Osteocyte (in vitro differentiated cells): ENCODE measurements at places on chromosomes 1 and 21. TPM values are rescaled to one million over a fixed set of nuclear protein-coding genes. Genes with fewer than 3 reads are reported as not detected.

DNA sequence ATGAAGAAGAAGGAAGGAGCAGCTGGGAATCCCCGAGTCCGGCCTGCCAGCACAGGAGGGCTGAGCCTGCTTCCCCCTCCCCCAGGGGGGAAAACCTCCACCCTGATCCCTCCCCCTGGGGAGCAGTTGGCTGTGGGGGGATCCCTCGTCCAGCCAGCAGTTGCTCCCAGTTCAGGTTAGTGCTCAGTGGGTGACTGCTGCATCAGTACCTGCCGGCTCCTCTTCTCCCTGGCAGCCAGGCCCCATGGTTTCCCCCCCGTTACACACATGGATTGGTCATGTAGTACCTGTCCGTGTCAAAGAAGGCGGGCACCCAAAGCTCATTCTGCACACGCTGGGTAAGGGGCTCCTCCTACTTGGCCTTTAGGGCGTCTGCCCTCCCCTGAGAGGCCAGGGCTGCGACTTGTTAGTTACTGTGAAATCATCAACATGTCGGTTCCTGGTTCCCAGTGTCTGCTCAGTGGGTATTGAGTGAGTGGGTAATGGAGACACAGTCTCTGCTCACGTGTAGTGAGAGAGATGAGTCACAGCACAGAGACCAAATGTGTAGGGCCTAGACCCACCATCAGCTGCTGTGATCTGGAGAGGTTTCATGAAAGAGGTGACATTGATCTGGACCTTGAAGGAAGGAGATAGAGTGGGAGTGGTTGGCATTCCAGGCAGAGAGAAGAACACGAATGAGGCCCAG is 11.5 kb downstream of the NECAP2 start:
- H3K27ac ChIP-seq: no peak overlapping the region
- H3K36me3 ChIP-seq: peaks cover 54% of the 10 kb centered on the region
- no peak overlapping the region for H3K4me3 ChIP-seq
- H3K4me1 ChIP-seq: no peaks in the 10 kb centered on the region
- no peaks in the 10 kb centered on the region for H3K27me3 ChIP-seq

- H3K27me3 ChIP-seq: no peaks in the 10 kb centered on the region
- H3K27ac ChIP-seq: peak overlapping the region; percentile 55
- no peak overlapping the region for H3K4me3 ChIP-seq
- H3K36me3 ChIP-seq: no peaks in the 10 kb centered on the region
- DNase-seq: no peak
- H3K4me1 ChIP-seq: peaks cover 14% of the 10 kb centered on the region
Measured at GRCh38 chr1:64194168-64195080, 9.0 kb upstream of the UBE2U start.

DNA sequence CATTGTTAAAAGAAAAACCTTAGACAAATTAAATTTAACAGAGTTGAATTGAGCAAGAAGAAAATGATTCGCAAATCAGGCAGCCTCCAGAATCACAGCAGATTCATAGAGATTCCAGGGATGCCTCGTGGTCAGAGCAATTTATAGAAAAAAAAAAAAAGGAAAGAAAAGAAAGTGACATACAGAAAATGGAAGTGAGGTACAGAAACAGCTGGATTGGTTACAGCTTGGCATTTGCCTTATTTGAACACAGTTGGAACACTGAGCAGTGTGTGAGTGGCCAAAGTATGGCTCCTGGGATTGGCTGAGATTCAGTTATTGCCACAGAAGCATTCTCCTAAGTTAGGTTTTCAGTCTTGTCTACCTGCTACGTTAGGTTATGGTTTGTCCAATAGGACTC is 9.1 kb upstream of the C21orf91 start:
- H3K4me3 ChIP-seq: no peak overlapping the region
- no peak for DNase-seq
- H3K27ac ChIP-seq: no peak overlapping the region
- peaks cover 2% of the 10 kb centered on the region for H3K4me1 ChIP-seq
- no peaks in the 10 kb centered on the region for H3K36me3 ChIP-seq

CD34 gene
- total RNA-seq: not detected in 2 replicates

HCRTR1 gene
- total RNA-seq: 0.50 and 0.73 TPM in 2 replicates

GRCh38 chr1:113178522-113178921 is 105.5 kb downstream of the LRIG2 start:
- H3K36me3 ChIP-seq: no peaks in the 10 kb centered on the region
- H3K4me3 ChIP-seq: no peak overlapping the region
- no peak for DNase-seq

GLRX2 gene
- 22.7 and 24.3 TPM in 2 replicates for total RNA-seq

RXFP4 gene
- not detected in 2 replicates for total RNA-seq

GRCh38 chr21:18373606-18374005 is 30.0 kb downstream of the TMPRSS15 start:
- no peak overlapping the region for H3K4me3 ChIP-seq
- DNase-seq: no peak
- H3K4me1 ChIP-seq: peaks cover 8% of the 10 kb centered on the region
- no peak overlapping the region for H3K27ac ChIP-seq

ARV1 gene
- 16.2 and 17.1 TPM in 2 replicates for total RNA-seq

OR2G6 gene
- not detected in 2 replicates for total RNA-seq

CNTN2 gene
- not detected in 2 replicates for total RNA-seq

GRCh38 chr1:6850537-6850936 is 65.3 kb downstream of the CAMTA1 start:
- H3K27me3 ChIP-seq: no peaks in the 10 kb centered on the region
- H3K27ac ChIP-seq: no peak overlapping the region
- H3K4me1 ChIP-seq: peaks cover 29% of the 10 kb centered on the region
- no peak overlapping the region for H3K4me3 ChIP-seq

DNA sequence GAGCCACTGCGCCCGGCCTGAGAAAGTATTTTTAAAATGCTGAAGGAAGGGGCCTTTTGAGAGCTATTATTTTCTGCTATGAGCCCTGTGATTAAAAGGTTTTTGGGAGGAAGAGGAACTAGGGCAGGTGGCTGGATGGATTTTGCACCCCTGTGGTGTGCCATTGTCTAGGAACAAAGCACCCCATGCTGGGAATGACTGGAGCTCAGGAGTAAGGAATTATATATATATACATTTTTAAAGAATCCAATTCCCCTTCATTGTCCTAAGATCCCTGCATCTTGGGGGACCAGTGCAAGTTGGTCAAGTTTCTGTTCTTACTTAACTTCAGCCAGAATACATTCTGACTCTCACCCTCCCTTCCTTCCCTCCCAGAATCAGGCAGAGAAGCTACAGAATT is 91.6 kb downstream of the ZNF648 start:
- H3K4me1 ChIP-seq: no peaks in the 10 kb centered on the region
- H3K36me3 ChIP-seq: no peaks in the 10 kb centered on the region
- H3K27me3 ChIP-seq: no peaks in the 10 kb centered on the region
- H3K4me3 ChIP-seq: no peak overlapping the region

- H3K27ac ChIP-seq: no peak overlapping the region
- DNase-seq: no peak
- H3K4me3 ChIP-seq: no peak overlapping the region
- H3K27me3 ChIP-seq: no peaks in the 10 kb centered on the region
- H3K36me3 ChIP-seq: no peaks in the 10 kb centered on the region
Measured at GRCh38 chr1:93694819-93695218, 13.2 kb upstream of the BCAR3 start.

IL19 gene
- total RNA-seq: not detected in 2 replicates

DNA sequence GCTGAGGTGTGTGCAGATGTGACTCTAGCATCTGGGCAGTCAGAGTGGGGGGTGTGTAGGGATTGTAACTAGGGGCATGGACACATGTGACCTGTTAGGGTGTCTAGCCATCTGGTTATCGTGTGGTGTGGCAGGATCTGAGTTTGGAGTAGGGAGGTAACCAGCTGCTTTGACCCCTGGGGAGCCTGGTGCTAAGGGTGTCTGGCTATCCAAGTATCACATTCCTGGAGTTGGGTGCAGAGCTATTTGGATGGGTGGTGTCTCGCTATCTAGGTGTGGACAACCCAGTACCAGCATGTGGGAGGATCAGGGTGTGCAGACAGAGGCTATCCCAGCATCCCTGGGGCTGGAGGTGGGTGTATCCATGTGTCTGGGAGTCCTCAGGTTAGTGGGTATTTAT is 4.7 kb downstream of the PTPRU start:
- H3K27ac ChIP-seq: no peak overlapping the region
- H3K36me3 ChIP-seq: no peaks in the 10 kb centered on the region
- peaks cover 18% of the 10 kb centered on the region for H3K27me3 ChIP-seq
- H3K4me3 ChIP-seq: no peak overlapping the region
- H3K4me1 ChIP-seq: peaks cover 20% of the 10 kb centered on the region
- no peak for DNase-seq

- H3K36me3 ChIP-seq: no peaks in the 10 kb centered on the region
- peaks cover 43% of the 10 kb centered on the region for H3K27me3 ChIP-seq
- no peak for DNase-seq
- H3K27ac ChIP-seq: no peak overlapping the region
- no peak overlapping the region for H3K4me3 ChIP-seq
Measured at GRCh38 chr1:154735804-154736168, 127.8 kb upstream of the ADAR start.

- no peak overlapping the region for H3K4me3 ChIP-seq
- H3K4me1 ChIP-seq: peaks cover 15% of the 10 kb centered on the region
- no peak overlapping the region for H3K27ac ChIP-seq
Measured at GRCh38 chr1:209641832-209642172, 10.4 kb downstream of the LAMB3 start.

CCDC17 gene
- total RNA-seq: 2.2 and 2.4 TPM in 2 replicates

- no peak for DNase-seq
- H3K4me3 ChIP-seq: no peak overlapping the region
- H3K36me3 ChIP-seq: peaks cover 11% of the 10 kb centered on the region
Measured at GRCh38 chr21:21029164-21029563, 31.0 kb downstream of the NCAM2 start.

DNA sequence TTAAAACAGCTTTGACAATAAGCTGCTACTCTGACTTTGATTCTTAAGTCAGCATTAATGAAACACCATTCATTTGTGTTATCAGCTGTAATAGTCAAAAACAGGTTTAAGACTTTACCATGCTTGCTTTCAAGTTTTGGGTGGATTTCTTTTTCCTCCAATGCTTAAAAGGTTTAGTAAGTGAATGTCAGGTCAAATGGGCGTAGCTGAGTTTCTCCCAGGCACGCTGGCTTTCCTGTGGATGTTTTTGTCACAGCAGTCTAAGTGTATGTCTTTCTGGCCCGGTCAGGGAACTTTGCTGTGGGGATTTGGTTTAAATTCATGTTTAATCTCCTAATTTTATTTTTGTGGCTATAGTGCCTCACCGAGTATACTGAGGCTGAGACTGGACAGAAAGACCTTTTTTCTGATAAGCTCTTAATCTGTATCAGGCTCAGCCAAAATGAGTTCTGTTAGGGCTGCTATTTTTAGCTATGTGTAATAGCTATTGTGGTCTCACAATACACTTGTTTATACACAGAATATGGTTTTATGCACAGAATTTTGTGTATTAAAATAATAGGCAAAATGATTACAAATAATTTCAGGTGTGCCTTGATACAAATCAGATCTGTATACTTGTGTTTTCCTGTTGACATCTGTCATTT is 292.8 kb downstream of the DISC1 start:
- no peak for DNase-seq
- H3K27ac ChIP-seq: no peak overlapping the region
- H3K4me1 ChIP-seq: peaks cover 40% of the 10 kb centered on the region
- H3K27me3 ChIP-seq: no peaks in the 10 kb centered on the region

GRCh38 chr1:199510314-199510713 is 517.2 kb upstream of the NR5A2 start:
- no peaks in the 10 kb centered on the region for H3K27me3 ChIP-seq
- no peak overlapping the region for H3K27ac ChIP-seq
- DNase-seq: no peak
- peaks cover 6% of the 10 kb centered on the region for H3K4me1 ChIP-seq
